ENCODE measurements at places on chromosomes 3 and 15. TPM values are rescaled to one million over a fixed set of nuclear protein-coding genes. Genes with fewer than 3 reads are reported as not detected.

DNA sequence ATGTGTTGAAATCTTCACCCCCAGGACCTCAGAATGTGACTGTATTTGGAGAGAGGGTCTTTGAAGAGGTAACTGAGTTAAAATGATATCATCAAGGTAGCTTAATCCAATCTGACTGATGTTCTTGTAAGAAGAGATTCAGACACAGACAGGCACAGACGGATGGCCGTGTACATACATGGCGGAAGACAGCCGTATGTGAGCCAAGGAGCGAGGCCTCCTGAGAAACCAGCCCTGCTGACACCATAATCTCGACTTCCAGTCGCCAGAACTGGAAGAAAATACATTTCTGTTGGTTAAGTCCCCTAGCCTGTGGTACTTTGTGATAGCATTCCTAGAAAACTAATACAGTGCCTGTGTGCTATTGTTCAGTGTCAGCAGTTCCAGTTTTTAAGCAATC is 73.6 kb downstream of the APBA2 start:
- DNase-seq = no peak

GRCh38 chr3:185250653-185251052 is 3.2 kb downstream of the EHHADH start:
- no peak for DNase-seq

GRCh38 chr3:151537726-151538125 is 76.9 kb upstream of the IGSF10 start:
- no peak for DNase-seq

DNA sequence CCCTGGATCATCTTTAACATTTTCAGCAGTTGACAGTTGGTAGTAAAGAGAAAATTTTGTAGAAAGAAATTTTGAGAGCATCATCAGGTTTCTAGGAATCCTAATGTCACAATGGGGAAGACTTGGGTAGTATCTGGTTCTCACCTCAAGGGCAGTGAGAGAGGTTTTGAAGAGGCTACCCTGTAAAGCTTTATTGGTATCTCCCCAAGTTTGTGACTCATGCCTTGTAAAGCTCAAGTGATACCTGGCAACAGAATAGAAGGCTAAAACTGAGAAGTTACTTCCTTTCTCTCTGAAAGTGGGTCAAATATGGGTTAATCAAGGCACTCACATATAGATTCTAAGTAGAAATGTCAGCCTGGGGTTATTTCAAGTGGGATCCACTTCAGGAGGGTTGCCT is 196.4 kb downstream of the SUCNR1 start:
- DNase-seq = no peak

GRCh38 chr3:158205994-158206393 is 96.1 kb downstream of the RSRC1 start:
- DNase-seq = no peak

ADAMTS7 gene
- 4.0 TPM for total RNA-seq

DNA sequence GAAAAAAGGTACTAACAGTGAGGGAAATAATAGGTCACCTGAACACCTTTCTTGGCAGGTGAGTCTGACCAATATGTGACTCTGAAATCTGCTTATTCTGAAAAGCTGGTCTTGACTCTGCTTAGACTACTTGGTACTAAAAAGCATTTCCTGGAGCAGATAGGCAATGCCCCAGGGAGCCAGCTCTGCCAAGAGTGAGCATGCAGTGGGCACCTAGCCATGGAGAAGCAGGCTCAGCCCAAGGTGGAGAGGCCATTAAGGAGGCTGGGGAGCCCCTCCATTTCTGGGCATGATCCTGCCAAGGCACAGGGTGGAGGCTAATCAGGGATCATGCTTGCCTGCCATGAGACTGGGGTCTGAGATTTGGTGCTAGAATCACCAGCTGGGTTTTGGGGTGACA is 1.6 kb upstream of the LTF start:
- peak; percentile 84 for DNase-seq

KLHL6 gene
- total RNA-seq = 0.58 TPM

DNA sequence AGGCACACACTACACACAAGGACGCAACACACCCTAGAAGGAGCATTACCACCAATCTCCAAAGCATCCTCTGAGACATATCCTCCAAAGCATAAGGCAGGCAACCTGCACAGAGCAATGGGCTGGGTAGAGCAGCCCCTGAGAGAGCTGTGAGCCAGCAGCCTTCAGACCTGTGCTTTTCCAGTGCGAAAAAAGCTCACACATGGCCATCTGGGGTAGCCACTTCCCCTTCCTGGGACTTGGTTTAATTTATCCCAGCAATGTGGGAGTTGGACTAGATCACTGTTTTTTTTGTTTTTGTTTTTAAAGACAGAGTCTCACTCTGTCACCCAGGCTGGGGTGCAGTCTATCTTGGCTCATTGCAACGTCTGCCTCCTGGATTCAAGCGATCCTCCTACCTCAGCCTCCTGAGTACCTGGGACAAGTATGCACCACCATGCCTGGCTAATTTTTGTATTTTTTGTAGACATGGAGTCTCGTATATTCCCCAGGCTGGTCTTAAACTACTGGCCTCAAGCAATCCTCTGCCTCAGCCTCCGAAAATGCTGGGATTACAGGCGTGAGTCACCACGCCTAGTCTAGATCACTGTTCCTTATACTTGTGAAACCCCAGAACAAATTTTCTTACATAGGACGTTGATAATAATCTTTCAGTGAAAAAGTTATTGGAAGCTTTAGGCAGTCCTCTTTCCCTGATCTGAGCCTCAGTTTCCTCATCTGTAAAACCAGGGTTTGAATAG is 18.9 kb downstream of the PTPN23 start:
- no peak for DNase-seq

GRCh38 chr15:61828008-61828407 is 232.2 kb downstream of the VPS13C start:
- no peak for DNase-seq

DNA sequence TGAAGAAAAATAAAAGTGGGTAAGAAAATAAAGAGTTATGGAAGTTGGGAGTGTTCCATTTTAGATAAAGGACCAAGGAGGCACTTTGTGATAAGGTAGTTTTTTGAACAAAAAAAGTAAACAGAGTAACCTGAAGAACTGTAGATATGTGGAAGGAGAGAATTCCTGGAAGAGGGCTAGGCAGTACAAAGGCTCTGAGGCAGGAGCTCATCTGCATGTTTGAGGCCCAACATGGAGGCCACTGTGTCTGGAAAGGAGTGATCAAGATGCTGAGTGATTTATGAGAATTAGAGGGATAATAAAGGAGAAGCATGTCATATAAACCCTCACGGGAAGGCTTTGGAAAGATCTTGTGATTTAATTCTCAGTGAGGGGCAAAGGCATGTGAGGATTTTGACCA is 126.5 kb downstream of the DTWD1 start:
- no peak for DNase-seq

DNA sequence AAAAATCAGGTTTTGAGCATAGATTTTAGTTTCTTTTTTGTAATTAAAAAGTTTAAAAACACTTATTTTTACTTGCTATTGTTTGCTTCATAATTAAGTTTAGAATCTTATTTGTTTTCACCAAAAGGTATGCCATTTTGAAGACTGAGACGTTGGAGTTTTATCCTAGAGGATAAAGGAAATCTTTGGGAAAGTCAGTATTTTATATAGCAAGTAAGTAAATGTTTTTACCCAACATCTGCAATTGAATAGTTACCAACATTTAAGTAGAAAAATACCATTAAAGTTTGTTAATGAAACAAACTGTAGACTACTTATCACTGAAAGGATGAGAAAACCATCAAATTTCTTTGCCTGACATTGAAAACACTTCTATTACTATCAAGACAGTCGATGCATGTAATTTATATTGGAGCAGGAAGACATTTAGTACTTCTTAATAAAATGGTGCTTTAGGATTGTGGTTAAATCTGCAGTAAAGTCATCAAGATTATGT is 14.0 kb upstream of the CHD2 start:
- DNase-seq = no peak

IL5RA gene
- total RNA-seq = not detected
